Fibroblast of the aortic adventitia (primary cell): ENCODE measurements at places on chromosomes 12 and 14.
A peak's percentile ranks its signal among the peaks of the same experiment; 100 is the strongest.

DNA sequence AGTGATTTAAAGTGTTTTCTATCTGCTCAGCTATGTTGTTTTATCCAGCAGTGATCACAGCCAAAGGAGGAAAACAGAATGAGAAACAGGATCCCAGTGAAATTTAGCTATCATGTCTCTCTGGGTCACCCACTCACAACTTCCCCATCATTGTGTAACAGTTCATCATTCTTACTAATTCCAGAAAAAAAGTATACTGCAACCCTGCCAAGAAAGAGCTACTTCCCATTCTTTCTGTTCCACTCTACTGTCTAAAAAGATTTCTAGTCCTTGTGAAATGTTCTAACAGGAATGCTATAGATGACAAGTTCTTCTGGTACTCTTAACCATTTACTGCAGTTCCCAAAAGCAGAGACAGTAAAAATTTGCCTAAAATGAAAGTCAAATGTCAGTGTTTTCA is 39.2 kb upstream of the CD163 start:
- DNase-seq: peak; percentile 64

- DNase-seq: no peak
Observed at GRCh38 chr14:75196064-75196463, 19.7 kb upstream of the TMED10 start.

DNA sequence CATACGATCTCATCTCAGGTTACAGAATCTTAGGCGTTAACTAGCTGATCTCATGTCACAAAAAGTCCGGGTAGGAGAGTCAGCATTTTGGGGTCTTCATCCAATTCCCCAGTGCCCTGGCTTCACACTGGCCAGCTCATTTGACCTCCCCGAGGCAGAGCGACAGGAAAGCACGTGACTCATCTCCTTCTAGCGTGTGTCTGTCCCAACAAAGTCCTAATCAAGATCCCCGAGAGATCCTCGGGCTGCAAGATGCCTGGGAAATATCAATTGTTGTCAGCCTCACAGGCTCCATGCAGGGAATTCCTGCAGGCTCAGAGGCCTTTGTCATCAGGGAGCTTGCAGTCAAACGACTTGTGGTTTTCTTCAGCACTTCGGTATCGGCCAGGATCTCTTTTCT is 57.5 kb downstream of the ZNF664 start:
- DNase-seq: peak; percentile 91

- DNase-seq: no peak
Observed at GRCh38 chr14:96192975-96193805, 11.4 kb upstream of the BDKRB2 start.

- DNase-seq: no peak
Observed at GRCh38 chr14:65731933-65732506, 319.5 kb downstream of the FUT8 start.

DNA sequence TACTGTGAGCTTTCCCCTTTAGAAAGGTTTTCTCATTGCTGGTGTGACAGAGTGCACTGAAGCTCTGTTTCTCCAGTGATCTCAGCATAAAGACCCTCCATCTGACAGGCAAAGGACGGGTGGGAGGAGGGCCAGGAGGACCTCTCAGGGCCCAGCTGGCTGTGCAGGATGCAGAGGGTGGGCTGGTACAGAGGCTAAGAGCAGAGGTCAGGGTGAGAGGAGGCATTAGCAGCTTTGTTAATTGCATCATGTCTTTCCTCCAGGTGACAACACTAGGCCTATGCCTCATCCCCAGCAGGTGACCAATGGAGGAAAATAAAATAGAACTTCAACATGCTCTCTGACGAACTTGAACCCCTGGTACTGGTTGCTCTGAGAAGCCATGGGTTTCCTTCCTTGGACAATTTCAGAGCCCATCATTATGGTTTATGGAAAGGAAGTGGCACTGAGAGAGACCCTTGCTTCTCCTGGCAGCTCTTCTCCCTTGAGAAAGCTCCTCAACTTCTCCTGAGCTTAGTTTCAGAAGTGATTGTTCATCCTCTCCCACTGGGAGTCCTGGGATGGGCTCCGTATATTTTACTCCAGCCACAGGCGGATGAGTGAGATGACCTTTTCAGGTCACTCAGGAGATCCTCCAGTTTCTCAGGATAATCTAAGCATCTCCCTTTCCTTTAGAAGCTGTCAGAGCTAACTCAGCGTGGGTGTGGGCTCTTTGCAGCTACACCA is 45.8 kb upstream of the ATP23 start:
- no peak for DNase-seq

DNA sequence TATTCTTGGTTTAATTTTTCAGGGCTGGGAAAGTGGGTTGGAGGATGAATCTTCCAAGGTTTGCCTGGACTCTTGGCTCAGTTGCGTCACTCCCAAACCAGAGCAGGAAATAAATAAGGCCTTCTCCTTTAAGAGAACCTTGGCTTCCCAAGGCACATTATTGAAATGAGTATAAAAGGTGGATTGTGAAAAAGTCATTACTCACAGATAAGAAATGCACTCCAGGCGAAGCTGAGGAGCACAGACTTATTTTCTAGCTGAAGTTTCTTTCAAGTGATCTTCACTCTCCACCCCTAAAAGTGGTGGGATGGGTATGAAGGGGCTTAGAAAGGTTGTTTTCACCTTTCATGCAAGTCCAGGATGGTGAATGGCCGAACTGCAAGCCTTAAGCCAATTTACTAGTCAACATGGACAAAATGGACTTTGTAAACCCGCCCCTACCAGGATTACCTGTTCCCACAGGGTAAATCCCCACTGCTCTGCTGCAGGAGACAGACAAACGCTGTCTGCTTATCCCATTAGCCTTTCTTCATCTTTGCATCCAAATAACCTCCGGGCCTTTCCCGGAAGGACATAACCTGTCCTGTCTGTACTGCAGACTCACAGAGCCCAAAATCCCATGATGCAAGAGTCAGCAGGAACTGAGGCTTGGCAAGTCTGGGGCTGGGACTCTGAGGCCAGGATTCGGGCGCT is 207.6 kb downstream of the BCL11B start:
- no peak for DNase-seq

GRCh38 chr14:52873694-52874093 is 77.2 kb downstream of the FERMT2 start:
- peak; percentile 90 for DNase-seq

- no peak for DNase-seq
Observed at GRCh38 chr14:95273001-95273978, 46.4 kb downstream of the CLMN start.

DNA sequence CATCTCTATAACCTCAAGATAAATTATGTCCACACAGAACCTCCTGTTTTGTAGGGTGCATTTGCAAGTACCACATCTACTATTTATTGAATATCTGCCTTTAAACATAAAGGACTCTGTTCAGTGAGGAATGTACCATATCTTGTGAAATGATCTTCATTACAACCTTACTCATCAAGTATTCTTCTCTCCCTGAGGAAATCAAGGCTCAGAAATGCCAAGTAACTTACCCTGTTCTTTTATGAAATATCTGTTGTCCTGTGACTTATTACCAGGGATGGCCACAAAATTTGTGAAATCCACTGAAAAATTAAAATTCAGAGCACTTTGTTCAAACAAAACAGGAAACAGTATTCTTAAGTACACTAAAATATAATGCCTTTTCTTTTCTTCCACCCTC is 366.7 kb downstream of the GALC start:
- DNase-seq: peak; percentile 18

DNA sequence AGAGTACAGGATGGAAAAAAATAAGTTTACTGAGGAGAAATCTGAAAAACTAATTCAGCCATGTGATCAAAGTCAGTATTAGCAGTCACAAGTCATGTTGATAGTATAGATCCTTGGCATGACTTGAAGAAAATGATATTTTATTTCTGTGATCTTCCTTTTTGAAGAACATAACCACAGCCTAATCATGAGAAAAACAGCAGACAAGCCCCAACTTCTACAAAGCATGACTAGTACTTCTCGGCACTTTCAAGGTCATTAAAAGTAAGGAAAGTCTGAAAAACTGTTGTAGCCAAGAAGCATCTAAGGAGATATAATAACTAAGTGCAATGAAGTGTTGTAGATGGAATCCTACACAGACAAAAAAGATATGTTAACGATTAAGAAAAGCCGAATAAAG is 264.1 kb upstream of the FOXG1 start:
- no peak for DNase-seq

DNA sequence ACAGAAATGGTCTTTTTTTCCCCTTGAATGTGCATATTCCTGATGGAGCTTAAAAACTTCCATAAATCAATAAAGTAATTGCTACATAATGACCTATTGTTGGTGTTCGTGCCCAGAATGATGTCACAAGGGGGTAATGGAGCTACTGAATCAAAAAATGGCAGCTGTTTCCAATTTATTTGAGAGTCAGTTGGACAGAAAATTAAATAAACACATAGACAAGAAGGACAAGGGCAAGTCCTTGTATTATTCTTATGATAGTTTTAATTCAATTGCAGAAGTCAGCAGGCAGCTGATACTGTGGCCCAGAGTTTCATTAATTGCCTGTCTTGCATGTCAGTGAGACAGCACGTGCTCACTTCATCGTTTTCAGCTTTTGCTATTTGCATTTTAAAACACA is 473.5 kb downstream of the ETNK1 start:
- DNase-seq: peak; percentile 47

DNA sequence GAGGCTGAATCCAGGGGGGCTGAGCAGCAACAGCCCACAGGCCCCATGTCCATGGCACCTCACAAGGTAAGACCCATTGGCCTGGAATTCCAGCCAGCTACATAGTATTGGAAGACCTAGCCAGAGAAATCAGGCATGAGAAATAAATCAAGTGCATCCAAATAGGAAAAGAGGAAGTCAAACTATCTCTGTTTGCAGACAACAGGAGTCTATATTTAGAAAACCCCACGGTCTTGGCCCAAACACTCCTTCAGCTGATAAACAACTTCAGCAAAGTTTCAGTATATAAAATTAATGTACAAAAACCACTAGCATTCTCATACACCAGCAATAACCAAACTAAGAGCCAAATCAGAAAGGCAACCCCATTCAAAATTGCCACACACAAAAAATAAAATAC is 16.9 kb downstream of the PDE6H start:
- no peak for DNase-seq

DNA sequence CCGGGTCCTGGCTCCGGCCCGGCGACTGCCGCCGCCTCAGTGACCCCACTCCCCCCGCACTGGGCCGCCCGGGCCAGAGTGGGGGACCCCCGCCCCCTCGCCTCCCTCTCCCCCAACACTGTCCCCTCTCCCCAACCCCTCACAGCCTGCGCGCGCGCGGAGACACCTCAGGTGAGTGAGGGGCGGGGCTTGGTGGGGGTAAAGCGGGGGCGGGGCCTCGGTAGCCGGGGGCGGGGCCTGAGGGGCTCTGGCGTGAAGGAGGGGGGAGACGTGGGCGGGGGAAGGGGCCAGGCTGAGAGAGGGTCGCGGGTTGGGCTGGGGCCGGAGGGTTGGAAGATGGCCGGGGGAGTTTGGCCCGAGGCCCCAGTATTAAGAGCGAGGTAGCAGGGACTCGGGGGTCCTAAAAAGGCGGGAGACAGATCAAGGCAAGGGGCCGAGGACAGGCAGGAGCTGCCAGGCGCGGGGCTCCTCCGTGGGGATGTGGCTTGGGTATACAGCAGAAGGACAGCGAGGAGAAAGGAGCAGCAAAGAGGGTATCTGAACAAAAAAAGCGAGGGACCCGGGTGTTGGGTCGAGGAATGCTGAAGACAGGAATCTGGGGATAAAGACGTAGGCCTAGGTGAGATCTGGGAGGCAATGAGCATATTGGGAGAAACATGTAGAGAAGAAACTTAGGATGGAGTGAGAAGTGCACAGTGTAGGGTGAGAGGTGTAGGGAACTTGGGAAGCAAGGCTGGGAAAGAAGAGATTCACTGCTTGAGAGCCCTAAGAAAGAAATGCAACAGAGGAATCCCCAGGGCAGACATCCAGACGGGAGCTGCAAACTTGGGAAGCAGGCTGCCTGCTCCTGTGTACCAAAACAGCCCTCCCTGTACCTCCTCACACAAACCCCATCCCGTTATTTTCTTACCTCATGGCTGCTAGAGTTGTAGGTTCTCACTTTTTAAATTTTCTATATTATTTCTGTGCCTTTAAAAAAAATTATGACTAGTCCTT is 10.8 kb downstream of the SUOX start:
- DNase-seq: peak; percentile 42

GRCh38 chr14:68593806-68594536 is 198.9 kb downstream of the ZFP36L1 start:
- DNase-seq: no peak

DNA sequence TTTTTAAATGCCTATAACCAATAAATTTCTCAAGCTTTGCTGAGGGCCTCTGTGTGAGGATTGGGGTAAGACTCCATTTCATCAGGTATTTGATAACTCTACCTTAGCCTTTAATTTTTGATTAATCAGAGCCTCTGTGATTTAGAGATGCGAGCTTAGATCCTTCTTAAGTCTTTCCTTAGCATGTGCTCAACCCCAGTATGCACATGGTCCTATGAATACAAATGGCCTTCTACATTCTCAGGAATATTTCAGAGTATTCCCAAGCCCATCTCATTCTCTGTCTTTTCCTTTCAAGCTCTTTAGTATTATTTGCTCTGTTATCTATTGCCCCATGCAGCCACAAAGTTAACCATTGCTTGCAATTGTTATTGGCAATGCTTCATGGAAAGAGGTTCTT is 1407.7 kb downstream of the LRFN5 start:
- DNase-seq: no peak

GRCh38 chr12:58671196-58671595 is 249.1 kb downstream of the LRIG3 start:
- DNase-seq: no peak

- DNase-seq: peak; percentile 46
Observed at GRCh38 chr12:25979059-25979458, 20.6 kb downstream of the RASSF8 start.

GRCh38 chr14:31400031-31400638 is 20.2 kb downstream of the HEATR5A start:
- no peak for DNase-seq

GRCh38 chr14:59339524-59340330 is 125.5 kb downstream of the GPR135 start:
- no peak for DNase-seq

DNA sequence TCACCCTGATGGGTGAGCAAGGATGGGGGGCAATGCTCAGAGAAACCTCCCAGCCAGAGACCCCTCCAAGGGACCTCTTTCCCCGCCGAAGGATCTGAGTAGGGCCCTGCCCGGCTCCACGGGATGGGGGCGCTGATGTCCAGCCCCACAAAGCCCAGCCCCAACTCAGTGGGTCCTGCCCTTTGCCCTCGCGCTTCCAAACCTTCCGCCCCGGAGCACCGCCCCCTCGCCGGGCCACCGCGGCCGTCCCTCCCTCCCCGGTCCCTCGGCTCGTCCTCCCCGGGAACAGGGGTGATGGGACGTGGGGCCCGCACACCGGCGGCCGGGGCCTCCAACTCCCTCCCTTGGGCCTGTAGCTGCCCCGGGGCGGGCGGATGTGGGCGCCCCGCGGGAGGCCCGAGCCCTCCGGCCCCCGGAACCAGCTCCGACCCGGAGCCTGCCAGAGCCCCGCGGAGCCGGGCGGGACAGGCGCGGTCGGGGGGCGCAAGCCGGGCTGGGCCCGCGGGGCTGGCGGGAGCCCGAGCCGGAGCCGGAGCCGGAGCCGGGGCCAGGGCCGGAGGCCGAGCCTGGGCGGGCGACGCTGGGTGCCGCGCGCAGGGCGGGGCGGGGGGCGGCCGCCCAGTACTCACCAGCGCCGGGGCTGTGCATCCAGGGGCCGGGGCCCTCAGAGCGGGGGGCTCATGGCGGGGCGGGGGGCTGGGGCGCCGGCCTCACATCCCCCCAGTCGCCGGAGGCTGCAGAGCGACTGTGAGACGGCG is 386 bp downstream of the HDAC7 start:
- no peak for DNase-seq
